Stimulated activated CD4-positive, alpha-beta T cell treated with anti-CD3 and anti-CD28 coated beads, Interleukin-12 subunit alpha, Interleukin-12 subunit beta, amount 100 ng/mL, for 4 hours (primary cell): ENCODE measurements at places on chromosomes 7 and 10.

DNA sequence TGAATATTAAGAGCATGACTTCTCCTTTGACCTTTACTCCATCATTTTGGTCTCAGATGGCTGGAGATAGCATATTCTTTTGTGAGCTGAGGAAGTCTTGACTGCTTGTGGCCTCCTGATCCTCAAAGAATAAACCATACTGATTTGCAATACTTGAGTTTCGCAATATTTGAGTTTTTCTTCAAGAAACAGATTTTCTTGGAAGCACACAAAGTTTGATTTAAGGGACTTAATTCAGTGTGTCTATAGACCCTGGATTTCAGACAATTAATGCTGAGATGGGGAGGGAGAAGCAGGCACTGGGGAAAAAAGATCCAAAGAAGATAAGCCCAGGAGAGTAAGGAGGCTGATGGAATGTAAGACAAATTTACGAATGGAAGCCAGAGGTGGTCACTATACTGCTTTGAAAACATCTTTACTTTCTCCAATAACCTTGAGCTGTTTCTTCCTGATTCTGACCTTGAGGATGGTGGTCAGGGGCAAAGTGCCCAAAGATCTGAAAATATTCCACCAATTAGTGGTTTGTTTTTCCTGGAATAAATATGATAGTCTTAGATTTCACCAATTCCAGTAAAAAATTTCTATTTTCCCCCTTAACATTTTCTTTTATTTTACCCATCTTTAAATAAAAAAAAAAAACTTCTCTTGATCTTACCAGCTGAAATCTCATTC lies 7.5 kb downstream of the EPDR1 start:
- DNase-seq: no peak

- no peak for DNase-seq
These were observed 32.1 kb upstream of the CALD1 start for GRCh38 chr7:134747326-134747725.

DNA sequence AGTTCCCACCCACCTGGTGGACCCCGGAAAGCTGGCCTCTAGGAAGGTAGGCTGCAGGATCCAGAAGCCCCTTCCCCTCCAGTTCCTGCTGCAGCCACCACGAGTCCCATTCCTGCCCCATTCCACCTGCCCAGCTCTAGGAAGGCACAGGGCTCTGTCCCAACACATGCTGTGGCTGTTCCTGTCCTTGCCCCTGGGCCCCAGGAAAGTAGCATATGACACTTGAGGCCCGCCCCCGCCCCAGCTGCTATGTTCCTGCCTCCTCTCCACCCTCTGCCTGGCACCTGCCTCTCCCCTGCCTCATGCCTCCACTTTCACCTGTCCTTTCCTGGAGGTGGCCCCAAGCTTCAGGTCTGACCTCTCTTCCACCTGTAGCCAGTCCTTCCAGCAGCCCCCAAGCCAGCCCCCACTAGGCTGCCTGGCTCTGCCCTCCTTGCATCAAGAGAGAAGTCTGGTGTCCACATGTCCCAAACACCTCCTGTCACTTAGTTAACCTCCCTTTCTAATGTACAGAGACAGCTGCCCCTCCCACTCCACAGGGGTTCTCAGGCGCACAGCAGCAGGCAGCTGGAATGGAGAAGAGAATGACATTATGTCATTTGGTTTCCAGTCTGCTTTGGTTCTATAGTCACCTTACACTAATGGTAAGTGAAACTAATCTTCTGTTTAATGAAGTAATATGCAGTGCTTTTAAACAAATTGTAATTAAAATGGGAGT lies 22.7 kb downstream of the YKT6 start:
- DNase-seq: no peak

GRCh38 chr7:67554986-67555385 lies 558.4 kb downstream of the TYW1 start:
- DNase-seq: no peak

DNA sequence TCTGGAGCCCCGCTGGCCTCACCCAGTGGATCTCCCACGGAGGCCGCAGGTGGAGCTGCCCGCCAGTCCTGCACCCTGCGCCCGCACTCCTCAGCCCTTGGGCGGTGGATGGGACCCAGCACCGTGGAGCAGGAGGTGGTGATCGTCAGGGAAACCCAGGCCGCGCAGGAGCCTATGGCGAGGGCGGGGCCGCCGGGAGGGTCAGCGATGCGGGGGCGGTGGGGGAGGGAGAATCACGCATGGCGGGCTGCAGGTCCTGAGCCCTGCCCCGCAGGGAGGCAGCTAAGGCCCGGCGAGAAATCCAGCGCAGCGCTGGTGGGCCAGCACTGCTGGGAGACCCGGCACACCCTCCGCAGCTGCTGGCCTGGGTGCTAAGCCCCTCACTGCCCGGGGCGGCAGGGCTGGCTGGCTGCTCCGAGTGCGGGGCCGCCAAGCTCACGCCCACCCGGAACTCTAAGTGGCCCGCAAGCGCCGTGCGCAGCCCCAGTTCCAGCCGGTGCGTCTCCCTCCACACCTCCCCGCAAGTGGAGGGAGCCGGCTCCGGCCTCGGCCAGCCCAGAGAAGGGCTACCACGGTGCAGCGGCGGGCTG lies 524.8 kb upstream of the TPK1 start:
- DNase-seq: no peak

DNA sequence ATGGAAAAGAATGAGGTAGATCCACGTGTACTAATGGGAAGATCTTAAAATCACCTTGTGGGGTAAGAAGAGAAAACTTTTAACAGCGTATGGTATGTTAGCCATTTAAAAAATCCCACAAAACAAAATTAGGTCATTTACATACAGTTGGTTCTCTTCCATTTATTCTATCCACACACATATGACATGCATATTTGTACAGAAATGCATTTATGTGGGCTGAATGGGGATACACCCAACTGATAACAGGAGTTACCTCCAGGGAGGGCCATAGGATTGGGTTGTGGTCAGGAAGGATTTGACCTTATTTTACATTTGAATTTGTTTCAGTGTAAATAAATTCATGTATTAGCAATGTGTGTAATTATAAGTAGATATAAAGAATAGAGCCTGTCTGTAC lies 71.5 kb downstream of the MCMBP start:
- DNase-seq: no peak
